Stimulated activated CD8-positive, alpha-beta memory T cell treated with anti-CD3 and anti-CD28 coated beads, Interleukin-4, amount 100 ng/mL, for 1 hour (primary cell): ENCODE measurements at places on chromosomes 6 and 20.

DNA sequence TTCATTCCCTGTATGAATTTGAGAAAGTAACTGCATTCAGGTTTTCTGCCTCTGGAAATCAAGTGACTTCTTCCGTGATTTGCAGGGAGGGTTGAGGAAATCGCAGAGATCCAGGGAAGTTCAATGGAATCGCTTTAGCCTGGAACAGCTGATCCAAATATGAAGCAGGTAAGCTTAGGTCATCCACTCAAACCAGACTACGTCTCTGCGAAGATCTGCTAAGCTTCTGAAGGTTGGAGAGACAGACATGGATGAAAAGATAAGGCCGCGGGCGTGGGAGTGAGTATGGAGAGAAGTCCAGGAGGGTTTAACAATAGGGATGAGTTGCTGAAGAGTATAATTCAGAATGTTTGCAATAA is 34.2 kb upstream of the BTN3A2 start:
- DNase-seq: no peak

- DNase-seq: no peak
These were observed 26.2 kb downstream of the TTBK1 start for GRCh38 chr6:43269273-43270007.

DNA sequence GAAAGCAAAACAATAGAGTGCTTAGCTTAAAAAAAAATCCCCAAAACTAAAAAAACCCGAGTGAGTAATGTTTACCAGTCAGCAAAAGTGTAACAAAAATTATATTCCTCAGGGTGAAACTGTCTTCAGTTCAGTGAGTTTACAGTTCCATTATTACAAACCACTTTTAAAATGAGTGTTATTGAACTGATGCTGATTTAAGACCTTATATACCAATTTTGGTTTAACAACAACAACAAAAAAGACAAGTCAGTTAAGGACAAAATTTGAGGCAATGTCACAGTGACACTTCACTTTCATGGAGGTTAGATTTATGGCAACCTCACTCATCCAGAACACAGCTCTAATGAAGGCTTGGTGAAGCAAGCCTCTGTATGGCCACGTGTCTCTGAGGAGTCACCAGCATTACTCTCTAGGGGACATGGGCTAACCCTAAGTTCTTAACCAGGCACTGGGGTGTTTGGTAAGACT is 630.8 kb downstream of the PHF3 start:
- no peak for DNase-seq

DNA sequence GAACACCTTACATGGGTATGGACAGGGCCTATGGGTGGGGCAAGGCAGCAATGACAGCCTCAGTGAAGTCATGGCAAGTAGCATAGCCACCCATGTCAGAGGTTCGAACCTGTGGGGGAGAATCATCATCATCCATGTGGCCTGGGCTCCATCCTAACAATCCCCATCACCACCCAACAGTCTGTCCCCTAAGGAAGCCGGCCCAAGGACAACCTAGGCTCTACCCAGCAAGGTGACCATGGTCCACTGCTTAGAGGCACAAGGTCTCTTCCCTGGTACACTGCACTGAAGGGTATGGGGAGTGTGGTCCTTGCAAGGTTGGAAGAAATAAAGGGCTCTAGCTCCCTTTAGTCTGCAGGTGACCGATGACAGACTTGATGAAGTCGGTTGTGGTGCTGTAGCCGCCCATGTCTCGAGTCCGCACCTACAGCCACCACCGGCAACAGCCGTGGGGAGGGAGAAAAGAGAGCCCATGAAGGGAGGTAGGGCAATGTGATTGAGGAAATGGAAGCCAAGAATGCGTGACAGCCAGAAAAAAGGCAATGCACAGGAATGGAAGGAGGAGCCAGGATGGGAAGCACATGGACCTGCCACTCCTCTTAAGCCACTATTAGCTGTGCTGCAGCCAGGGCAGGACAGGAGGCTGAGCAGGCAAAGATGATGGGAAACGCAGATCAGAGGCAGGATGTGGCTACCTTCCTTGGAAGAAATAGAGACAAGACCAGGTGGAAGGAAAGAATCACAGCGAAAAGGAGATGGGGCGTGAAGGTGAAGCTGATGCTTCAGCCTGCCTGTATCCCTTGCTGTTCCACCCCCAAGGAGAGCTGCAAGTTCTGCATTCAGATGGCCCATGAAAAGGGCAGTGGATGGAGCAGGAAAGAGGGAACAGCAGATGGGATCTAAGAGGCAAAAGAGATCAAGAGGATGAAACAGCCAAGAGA is 5.3 kb downstream of the IDH3B start:
- DNase-seq: no peak

GRCh38 chr20:32455901-32456701 is 98.0 kb downstream of the ASXL1 start:
- DNase-seq: no peak

- no peak for DNase-seq
These were observed 76.8 kb downstream of the NCOA7 start for GRCh38 chr6:125867483-125867942.

GRCh38 chr6:140438346-140438735 is 1063.9 kb upstream of the CITED2 start:
- no peak for DNase-seq

DNA sequence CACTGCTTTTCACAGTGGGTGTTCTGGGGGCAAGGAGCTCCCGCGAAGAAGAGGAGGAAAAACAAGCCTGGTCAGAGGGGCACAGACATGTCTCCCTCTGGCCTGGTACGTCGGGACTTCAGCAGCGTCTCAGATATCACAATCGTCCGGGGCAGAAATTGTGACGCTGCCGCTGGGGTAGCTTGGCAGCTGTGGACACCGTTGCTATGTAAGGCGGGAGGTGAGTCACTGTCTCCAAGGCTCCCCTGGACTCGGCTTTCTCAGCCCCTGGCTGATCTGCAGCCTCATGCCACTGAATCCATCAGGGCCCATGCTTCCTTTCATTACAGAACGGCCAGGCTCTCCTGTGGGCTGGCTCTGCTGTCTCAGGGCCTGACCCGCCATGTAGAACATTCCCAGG is 98.7 kb downstream of the SULF2 start:
- DNase-seq: no peak

DNA sequence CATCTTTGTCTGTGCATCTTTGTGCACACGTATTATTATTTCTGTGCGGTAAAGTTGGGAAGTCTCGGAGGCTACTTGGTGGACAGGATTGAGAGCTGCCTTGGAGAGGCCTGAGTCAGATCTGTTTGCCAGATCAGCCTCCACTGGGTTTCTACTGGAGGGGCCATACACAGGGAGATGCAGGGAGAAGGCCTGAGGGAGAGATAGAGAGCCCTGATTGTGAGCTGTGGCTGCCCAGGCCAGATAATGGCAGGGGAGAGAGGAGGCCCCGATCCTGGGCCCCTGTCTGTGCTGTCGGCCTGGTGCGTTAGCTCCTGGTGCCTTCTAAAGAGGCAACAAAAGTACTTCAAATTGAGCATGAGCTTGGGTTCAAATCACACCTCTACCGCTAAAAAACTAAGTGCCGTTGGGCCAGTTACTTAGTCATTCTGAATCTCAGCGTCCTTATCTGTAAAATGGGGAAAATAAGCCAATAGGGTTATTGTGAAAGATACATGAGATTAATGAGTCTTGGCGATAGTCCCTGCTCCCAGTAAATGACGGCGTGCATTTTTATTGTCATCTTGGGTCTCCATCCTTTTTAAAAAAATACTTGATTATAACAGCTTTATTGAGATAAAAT is 27.6 kb upstream of the ADA start:
- no peak for DNase-seq

GRCh38 chr6:166365806-166366205 is 16.9 kb downstream of the MPC1 start:
- DNase-seq: no peak

GRCh38 chr6:163603395-163603794 is 188.9 kb downstream of the QKI start:
- DNase-seq: no peak

- DNase-seq: no peak
These were observed 1.6 kb downstream of the PXDC1 start for GRCh38 chr6:3749977-3750316.

- no peak for DNase-seq
These were observed 312.6 kb downstream of the CLIC5 start for GRCh38 chr6:45702849-45703739.

GRCh38 chr6:117992856-117993255 is 85.8 kb downstream of the SLC35F1 start:
- no peak for DNase-seq

DNA sequence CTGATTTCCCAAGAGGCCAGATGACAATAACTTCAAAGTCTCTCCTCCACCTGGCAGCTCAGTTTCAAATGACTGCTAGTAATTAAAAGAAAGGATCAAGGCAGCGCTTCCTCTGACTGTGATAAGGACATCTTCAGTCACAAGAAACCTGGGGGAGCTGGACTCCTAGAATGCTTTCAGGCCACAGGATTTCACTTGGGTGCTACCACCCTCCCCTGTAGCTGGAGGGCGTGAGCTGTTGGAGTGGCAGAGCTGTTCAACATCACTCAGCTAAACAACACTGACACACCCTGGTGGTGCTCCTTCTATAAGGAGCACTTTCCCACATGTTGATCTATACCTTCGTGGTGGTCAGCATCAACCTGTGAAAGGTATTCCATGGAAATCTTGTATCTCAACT is 2.2 kb upstream of the CNR1 start:
- DNase-seq: no peak

- no peak for DNase-seq
These were observed 33.3 kb upstream of the THEMIS start for GRCh38 chr6:127933852-127934840.

GRCh38 chr6:340991-341827 is 48.9 kb downstream of the DUSP22 start:
- no peak for DNase-seq

- no peak for DNase-seq
These were observed 549.4 kb upstream of the SYNCRIP start for GRCh38 chr6:86192123-86192522.

GRCh38 chr6:73388800-73389512 is 5.7 kb upstream of the DDX43 start:
- DNase-seq: peak; percentile 18

GRCh38 chr20:23086931-23087411 is 847 bp upstream of the CD93 start:
- no peak for DNase-seq

- no peak for DNase-seq
These were observed 45.9 kb upstream of the NOP56 start for GRCh38 chr20:2606507-2607006.

DNA sequence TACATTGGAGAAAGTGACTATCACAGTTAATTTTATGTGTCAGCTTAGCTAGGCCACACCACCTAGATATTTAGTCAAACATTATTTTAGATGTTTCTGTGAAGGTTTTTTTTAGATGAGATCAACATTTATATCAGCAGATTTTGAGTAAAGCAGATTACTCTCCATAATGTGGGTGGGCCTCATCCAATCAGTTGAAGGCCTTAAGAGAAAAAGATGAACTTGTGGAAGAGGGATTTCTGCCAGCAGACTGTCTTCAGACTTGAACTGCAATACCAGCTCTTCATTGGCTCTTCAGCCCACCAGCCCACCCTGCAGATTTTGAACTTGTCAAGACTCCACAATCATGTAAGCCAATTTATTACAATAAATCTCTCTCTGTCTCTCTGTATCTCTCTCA is 25.1 kb upstream of the FBXO30 start:
- no peak for DNase-seq

DNA sequence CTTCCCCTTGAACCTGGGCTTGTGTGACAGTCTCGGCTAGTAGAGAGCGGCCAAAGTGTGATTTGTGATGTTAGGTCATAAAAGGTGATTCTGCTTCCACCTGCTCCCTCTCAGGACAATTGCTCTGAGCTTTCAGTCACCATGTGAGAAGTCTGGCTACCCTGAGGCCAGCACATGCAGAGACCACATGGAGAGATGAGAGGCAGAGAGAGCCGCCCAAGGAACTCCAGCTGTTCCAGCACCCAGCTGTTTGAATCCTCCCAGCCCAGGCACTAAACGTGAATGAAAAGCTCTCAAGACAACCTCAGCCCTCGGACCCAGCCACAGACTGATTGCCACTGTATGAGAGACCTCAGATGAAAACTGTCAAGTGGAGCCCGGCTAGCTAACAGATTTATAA is 143.4 kb upstream of the EEF1E1 start:
- no peak for DNase-seq

DNA sequence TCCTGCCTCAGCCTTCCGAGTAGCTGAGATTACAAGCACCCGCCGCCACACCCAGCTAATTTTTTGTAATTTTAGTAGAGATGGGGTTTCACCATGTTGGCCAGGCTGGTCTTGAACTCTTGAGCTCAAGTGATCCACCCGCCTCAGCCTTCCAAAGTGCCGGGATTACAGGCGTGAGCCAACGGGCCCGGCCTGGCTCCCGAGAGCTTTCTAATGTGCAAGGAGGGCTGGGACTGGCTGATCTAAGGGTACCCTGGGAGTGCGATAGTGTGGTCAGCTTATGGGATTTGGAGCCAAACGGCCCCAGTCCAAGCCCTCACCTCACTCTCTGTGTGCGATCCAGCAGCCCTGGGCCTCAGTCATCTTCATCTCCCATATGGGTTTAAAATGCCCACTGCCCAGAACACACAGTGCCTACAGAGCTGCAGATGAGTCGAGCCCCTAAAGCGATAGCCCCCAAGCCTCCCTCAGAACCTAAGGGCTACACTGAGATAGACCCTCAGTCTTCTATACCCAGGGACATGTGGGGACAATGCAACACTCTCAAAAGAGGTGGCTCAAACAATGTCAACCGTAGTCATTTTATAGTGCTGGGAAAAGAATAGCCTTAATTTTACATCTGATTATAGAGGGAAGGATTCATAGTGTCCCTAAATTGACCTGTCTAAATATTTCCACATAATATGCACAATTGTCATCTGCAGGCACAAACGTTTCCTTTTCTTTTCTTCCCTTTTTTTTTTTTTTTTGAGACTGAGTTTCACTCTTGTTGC is 50.1 kb downstream of the SSR1 start:
- no peak for DNase-seq

GRCh38 chr6:14682812-14683211 is 563.1 kb upstream of the JARID2 start:
- DNase-seq: no peak

GRCh38 chr6:40263970-40264369 is 323.2 kb downstream of the LRFN2 start:
- DNase-seq: no peak

GRCh38 chr6:89518352-89519055 is 85.6 kb downstream of the ANKRD6 start:
- no peak for DNase-seq

DNA sequence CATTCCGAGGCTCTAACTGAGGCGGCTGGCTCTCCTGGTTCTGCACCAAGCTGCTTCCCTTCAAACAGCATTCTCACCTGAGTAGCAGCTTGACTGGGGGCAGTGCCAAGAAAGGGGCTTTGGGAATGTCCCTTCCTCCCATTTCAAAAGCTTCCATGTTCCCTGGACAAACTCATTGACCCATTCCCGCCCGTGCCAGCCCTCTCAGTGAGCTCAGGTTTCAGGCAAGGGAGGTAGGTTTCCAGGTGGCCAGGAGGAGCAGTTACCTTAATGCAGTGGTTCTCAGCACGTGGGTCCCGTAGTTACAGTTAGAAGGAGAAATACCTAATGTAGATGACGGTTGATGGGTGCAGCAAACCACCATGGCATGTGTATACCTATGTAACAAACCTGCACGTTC is 135.2 kb downstream of the ELOVL4 start:
- no peak for DNase-seq
